ENCODE measurements at places on chromosomes 7 and 10.

- no peak for DNase-seq
Measured at GRCh38 chr7:107078517-107078966, 34.0 kb downstream of the PRKAR2B start.

DNA sequence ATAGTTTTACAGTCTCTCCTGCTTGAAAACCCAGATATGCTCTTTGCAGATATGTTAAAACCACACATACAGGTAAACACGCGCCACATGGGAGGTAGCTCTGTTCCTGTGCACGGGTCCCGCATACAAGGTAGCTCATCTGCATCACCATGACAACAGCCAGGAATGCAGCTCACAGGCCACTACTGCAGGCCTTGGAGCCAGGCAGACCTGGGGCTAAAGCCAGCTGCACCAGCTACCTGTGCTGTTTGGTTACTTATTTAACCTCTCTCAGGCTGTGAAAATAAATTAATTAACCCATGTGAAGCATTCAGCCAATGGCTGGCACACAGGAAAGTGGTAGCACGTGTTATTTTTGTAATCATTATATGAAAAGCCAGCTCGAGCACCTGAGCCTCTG lies 428.3 kb downstream of the TNS3 start:
- peak; percentile 65 for DNase-seq

- DNase-seq = no peak
Measured at GRCh38 chr7:56538541-56539429, 422.6 kb upstream of the NUPR2 start.

GRCh38 chr10:69335063-69335587 lies 56.8 kb downstream of the HK1 start:
- no peak for DNase-seq

GRCh38 chr10:88097092-88097516 lies 233.7 kb downstream of the PTEN start:
- DNase-seq = no peak

GRCh38 chr7:18936265-18936664 lies 181.2 kb downstream of the TWIST1 start:
- DNase-seq = no peak

GRCh38 chr10:8023851-8024250 lies 30.6 kb upstream of the GATA3 start:
- DNase-seq = no peak

- DNase-seq = no peak
Measured at GRCh38 chr10:90859321-90859751, 1.5 kb upstream of the HTR7 start.

DNA sequence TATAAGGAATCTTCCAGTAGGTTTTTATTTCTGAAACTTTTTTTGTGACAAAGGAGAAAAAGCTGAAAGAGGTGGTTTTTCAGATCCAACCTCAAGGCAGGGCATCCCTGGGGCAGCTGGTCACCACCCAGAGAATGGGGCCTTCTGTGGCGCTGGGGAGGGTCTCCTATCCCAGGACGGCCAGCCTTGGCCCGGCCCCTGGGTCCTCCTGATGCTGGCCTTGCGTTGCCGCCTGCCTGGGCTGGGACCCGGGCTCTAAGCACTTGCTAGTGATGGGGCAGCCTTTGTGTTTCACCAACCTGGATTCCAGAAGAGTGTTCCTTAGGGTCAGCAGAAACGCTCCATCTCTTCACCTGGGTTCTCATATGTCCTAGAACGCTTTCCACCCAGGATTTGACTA lies 16.3 kb downstream of the SHH start:
- DNase-seq = no peak

- no peak for DNase-seq
Measured at GRCh38 chr10:71712572-71713134, 6.9 kb downstream of the C10orf105 start.

- DNase-seq = no peak
Measured at GRCh38 chr10:37865957-37866803, 8.8 kb upstream of the ZNF248 start.

- no peak for DNase-seq
Measured at GRCh38 chr7:26629696-26630095, 234.7 kb downstream of the SKAP2 start.

- DNase-seq = no peak
Measured at GRCh38 chr10:69759641-69760040, 42.1 kb upstream of the COL13A1 start.

- DNase-seq = no peak
Measured at GRCh38 chr10:125626671-125627070, 56.3 kb downstream of the TEX36 start.

DNA sequence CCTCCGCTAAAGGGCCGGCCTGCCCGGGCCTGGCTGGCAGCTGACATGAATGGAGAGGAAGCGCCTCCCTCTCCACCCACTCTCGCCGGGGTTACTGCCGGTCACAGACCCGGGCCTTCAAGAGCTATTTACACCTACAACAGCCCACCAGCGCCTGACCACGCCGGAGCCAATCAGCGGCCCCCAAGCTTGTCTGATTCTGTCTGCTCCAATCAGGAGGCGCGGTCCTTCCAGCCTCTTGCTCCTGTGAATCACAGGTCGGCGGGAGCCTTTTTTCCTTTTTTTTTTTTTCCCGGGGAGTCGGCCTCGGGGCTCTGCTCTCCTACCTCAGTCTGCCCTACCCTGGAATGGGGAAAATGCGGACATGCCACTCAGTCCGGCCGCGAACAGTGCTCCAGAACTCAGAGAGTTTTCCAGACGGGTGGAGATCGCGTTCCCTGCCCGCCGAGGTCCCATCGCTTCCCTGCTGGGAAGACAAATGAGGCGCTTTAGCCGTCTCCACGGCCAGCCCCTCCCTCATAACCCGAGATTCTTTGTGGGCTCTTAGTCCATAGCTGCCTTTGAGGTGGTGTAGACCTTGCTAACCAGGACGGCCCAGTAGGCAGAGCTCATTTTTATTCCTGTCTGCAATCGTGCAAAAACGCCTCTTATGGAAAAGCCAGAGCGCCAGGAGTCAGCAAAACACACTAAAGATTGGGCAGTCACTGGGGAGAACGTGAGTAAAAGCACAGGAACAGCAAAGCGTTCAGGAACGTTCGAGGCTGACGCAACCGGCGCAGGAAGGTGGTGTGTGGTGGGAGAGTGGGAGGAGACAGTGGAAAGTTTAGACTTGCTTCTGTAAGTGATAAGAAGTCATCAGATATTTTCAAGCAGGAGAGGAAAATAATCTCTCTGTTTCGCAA lies 26.5 kb downstream of the SCD start:
- DNase-seq = peak; percentile 98

GRCh38 chr10:52965938-52966401 lies 193.4 kb upstream of the MBL2 start:
- DNase-seq = no peak

DNA sequence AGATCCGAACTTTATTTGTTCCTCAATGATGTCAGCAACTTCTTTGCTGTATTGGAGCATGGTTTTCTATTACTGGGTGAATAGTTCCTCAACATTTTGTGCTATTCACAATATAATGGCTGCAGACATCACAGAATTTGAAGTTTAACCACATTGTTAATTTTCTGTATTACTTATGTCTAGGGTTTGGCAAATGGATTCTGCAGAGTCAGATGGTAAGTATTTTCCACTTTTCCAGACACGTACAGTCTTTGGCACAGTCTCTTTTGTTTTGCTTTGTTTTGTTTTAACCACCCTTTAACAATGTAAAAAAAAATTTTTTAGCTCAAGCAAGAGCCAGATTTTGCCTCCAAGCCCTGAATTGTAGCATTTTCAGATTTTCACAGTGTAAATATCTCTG lies 36.8 kb upstream of the FOXK1 start:
- no peak for DNase-seq

DNA sequence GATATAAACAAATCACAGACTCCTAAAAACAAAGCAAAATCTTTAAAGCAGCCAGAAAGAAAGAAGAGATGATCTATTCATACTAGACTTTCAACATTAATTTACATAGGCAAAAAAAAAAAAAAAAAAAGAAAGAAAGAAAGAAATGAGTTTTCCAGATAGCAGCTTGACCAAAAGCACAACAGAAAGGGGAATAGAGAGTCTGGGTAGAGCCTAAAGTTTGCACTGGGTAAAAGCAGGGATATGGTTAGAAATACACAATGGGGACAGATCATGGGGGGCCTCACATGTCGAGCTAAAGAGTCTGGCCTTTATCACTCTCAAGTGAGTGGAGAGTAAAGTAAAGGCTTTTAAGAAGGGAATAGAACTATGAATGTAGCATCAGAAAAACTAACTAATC lies 169.8 kb downstream of the SGMS1 start:
- no peak for DNase-seq

GRCh38 chr10:29642990-29643389 lies 8.2 kb upstream of the SVIL start:
- DNase-seq = no peak

DNA sequence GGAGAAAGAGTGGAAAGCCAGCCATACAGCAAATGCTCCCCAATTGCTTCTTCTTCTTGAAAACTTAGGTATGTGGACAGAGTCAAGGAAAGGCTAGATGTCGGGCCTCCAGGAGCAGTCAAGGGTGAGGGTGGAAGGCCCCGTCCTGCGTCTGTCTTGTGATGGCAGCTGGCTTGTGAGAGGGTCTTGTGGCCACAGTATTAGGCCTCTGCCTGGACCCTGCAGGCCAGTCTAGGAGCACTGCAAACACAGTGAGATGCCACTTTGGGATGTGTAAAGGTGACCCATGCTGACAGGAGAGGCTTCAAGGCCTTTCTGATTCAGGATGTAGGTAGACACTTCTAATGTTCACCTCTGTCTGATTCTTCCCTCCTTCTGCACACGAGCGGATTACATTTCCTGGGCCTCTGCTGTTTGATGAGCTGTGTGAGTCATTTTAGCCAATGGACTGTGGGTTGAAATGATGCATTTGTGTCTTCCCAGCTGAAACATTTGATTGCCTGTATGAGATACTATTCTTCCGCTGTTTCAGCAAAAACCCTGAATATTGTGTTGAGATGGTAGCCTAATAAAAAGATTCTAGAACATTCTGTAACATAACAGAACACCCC lies 135.4 kb downstream of the EMX2 start:
- no peak for DNase-seq

- peak; percentile 38 for DNase-seq
Measured at GRCh38 chr10:31318382-31318853, 598 bp upstream of the ZEB1 start.

- no peak for DNase-seq
Measured at GRCh38 chr7:18018296-18019215, 9.1 kb downstream of the PRPS1L1 start.

- no peak for DNase-seq
Measured at GRCh38 chr7:85413718-85414117, 226.9 kb upstream of the SEMA3D start.

DNA sequence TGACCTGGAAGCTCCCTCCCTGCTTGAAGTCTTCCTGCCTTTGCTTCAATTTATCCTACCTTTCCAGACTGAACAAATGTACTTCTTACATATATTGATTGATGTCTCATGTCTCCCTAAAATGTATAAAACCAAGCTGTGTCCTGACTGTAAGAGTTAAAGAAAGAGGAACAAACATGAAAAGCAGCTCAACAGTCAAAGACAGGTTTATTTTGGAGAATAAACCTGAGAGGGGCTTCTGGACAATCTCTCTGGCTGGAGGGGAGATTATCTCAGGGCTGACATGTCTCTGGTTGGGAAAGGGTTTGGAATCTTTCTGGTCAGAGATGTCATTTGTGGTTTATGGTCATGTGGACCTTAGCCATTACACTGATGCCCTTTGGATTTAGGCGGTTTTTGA lies 41.0 kb downstream of the OR13A1 start:
- DNase-seq = no peak

GRCh38 chr7:93547716-93548115 lies 26.8 kb downstream of the CALCR start:
- DNase-seq = no peak

DNA sequence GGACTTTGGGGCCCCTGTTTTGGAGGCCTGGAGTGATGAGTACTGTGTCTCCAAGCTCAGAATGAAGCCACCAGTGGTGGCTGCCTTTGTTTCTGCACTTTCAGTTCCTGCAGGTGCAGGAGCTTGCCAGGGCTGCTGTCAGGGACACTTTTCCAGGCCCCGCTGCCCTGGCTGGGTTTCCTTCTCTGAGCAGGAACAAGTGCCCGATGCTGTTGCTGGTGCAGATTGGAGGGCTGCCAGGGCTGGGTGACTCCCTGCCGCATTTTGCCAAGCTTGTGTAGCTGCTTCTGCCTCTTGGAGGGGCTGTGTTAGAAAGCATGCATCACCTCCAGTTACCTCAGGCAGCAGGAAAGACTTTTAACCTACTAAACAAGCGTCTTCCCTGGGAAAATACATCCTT lies 211.1 kb downstream of the MGMT start:
- no peak for DNase-seq

DNA sequence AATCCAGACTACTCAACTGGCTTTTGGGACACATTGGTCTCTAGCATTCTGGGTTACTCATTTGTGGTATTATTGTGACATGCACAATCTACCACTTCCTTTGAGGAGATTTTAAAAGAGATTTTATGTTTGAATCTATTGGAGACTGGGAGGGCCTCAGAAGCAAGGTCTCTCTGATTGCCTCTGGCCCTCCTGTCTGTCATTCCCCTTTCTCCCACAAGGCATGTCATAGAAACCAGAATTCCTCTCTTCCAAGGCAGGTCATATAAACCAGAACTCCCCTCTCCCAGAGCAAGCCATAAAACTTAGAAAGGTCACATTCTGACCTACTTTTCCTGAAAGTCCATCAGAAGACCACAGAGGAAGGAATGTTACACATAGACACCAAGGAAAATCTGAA lies 777.7 kb downstream of the PHTF2 start:
- no peak for DNase-seq

GRCh38 chr7:46764100-46764936 lies 817.6 kb downstream of the TNS3 start:
- DNase-seq = no peak

DNA sequence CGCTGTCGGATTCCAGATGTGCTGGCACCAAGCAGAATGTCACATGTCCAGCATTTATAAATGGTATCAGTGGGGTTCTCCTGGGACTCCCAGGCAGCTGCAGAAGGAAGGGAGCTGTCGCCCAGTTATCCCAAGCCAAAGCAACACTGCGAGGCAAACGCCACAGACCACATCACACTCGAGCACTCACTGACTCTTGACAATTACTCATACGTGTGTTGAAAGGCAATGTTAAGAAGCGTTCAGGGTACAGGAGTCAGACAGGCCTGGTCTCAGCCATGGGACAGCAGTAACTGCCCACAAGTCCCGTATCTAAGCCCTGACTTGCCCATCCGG lies 113.4 kb downstream of the DIP2C start:
- no peak for DNase-seq

DNA sequence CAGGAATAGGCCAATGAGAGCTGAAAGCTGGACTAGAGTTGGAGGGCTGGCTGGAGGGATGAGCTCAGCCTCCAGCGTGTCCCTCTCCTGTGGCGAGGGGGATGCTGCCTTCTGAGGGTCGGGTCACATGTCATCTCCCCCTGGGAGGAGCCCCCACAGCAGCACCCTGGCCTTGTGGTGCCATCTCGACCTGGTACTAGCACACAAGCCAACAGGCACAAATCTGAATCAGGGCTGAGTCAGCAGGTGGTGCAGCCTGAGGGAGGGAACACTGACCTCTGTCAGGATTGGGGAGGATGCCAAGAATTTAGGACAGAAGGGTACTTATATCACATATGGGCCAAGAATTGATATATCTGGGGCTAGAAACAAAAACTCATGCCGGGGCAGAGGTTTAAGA lies 280.4 kb downstream of the CELF2 start:
- no peak for DNase-seq

Data from renal pelvis (tissue), 12 donors.